Activated T-helper 1 cell treated with anti-CD3 and anti-CD28 coated beads, Interleukin-2, amount 50 U/mL, for 16 hours (primary cell): ENCODE measurements at places on chromosomes 12 and 14.
A peak's percentile ranks its signal among the peaks of the same experiment; 100 is the strongest.

DNA sequence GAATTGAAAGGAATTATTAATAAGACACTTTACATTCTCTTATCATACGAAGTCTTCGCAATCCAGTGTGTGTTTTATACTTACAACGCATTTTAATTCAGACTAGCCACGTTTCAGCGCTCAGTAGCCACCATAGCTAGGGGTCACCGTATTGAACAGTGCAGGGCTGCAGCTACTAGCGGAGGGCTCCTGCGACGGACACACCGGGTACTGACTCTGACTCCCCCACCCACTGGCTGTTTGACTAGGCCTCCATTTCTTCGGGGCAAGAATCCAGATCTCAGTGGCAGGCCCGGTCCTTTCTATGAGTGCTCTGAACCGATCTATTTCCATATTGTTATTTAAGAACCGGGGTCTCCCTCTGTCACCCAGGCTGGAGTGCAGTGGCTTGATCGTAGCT is 1.5 kb upstream of the CDK2AP1 start:
- no peak for DNase-seq

GRCh38 chr14:64095620-64096019 is 198.6 kb downstream of the ESR2 start:
- DNase-seq: no peak

- no peak for DNase-seq
These were observed 193.7 kb upstream of the RTL1 start for GRCh38 chr14:101097109-101097793.

DNA sequence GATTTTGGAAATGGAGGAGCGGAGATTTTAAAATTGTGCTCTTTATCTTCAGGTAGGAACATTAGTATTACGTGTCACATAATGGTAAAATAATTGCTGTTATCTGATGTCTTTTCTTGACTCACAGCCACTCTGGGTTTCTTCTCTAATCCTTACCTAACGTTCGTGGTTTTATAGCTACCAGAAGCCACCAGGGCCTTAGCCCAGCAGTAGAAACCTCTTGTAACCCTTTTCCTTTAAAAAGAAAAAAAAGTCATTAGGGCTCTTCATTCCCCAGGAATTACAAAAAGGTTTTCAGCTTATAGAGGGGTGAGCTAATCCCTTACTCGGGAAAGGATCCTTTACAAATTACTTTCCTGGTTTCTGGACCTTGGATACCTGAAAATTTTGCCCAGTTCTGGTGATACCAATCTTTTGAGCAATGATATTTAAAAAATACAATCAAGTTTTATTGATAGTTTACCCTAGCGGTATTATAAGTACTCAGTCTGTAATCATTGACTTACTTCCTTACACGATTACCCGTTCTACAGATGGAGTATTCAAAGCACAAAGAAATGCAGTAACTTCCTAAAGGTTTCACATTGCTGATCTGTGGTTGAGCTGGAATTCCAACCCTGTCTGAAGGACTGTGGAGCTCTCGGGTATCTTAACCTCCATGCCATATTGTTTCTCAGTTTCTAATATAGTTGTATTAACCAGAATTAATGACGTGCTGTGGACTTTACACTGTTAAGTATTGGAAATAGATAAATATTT is 1.6 kb downstream of the GABARAPL1 start:
- DNase-seq: no peak

- DNase-seq: no peak
These were observed 219.7 kb upstream of the TMPO start for GRCh38 chr12:98295681-98296080.

DNA sequence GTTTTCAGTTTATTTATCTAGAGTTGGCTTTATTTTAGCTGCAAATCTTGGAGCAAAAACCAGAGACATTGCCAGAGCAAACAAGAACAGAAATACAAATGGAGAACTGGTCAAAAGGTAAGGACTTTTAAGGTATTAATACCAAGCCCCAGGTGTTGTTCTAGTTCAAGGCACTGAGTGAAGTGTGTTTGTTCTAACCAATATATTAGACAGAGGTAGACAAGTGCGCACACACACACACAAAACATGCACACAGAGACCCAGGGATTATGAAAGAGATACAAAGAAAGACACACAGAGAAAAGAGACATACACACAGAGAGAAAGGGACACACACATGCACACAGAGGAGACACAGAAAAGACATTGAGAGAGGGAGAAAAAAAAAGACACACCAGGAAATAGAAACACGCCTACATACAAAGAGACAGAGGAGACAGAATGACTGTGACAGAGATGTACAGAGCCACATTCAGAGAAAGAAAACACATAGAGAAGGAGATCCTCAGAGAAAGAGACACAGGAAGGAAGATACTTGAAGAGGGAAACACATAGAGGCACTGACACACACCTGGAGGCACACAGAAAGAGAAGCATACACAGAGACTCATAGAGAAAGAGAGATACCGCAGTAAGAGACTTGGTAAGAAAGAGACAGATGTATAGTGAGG is 50.2 kb downstream of the MIPOL1 start:
- DNase-seq: no peak

DNA sequence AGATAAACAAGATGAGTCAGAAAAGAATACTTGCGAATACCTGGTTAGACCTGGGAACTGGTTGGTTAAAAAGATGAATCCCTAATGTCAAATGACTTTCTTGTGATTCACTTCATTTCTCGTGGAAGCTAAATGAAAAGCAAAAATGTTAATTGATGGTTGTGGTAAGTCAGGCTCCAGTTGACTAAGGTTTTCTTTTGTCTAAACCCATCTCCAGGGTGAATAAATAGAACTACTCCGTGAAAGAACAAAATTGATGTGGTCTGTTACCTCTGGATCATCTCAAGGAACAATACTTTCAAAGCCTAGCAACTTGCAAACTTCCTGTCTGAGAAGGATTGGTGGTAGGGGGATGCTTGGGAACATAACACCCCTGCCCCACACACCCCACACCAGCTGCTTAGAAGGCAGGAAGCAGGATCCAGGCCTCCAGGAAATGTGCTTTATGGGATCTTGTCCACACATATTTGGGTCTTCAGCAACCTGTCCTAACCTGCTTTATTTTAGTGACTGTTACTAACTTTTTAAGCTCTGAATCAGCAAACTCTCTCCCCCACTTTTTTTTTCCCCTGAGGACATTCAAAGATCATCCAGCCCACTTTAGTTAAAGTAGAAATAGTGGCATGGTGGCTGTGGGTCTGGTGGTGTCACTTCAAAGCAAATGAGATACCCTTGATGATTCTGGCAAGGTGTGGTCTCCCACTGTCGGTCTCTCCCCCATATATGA is 60.4 kb upstream of the PTHLH start:
- no peak for DNase-seq

DNA sequence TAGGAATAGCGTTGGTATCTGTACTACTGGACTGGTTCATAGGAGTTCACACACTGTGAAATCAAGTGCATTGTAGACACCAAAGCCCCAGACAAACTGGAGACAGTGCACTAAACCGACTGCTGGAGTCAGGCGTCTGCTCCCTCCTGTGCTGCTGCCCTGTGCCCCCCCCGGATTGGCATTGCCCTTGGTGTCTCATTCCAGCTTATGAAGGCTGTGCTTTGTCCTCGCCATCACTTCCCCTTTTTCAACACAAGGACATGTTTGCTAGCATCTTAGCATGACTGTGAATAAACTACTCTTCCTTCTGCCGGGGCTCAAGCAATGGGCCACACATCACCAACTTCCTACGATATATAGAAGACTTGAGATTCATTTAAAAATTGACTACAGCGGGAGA is 84.0 kb downstream of the TMCC3 start:
- no peak for DNase-seq

DNA sequence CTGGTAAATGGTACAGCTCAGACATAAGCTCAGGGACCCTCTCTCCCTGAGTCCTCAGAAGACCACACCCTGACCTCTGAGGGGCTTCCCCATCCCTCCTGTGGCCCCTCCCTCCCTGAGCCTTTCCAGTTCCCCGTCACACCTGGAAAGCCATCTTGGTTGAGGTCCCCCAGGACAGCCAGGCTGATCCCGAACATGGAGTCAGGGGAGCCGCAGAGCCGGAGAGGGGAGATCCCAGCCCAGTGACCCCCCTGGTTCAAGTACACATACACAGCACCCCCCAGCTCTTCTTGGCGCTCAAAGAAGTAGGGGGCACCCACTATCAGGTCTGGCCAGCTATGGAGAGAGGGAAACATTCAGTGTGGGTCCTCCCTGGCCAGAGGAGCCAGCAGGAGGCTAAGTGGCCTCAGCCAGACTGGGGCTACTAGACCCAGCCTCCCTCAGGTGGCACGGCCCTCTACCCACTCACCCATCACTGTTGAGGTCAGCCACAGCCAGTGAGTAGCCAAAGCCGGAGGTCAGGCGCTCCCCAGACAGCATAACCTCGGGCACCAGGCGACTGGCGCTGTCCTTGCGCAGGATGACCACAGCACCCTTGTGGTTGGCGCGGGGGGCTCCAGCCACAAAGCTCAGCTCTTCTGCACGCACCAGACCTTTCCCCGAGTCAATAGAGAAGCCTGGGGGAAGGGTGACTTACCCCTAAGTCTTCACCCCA is 9.3 kb downstream of the ITGA7 start:
- DNase-seq: no peak

GRCh38 chr12:47741340-47741703 is 16.0 kb upstream of the ENDOU start:
- peak; percentile 65 for DNase-seq

- DNase-seq: no peak
These were observed 24.0 kb downstream of the SERPINA11 start for GRCh38 chr14:94428610-94429009.

GRCh38 chr12:125166041-125166440 is 100.8 kb downstream of the AACS start:
- DNase-seq: no peak

DNA sequence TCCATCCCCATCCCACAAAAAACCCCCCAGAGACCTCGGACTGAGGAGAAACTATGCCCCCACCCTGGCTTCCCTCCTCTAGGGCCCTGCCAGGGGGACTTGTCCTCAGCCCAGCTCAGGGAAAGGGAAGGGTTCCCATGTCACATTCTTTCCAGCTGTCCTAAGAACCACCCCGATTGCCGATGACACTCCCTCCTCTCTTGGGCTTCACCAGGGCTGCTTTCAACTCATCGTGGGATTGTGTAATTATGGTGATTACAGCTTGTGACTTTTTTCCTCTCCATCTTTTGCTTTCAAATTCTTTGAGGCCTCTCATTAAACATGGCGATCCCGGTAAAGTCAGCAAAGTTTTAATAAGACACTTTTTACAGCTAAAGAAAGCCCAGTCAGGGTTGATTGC is 344.0 kb downstream of the DPF3 start:
- DNase-seq: no peak

DNA sequence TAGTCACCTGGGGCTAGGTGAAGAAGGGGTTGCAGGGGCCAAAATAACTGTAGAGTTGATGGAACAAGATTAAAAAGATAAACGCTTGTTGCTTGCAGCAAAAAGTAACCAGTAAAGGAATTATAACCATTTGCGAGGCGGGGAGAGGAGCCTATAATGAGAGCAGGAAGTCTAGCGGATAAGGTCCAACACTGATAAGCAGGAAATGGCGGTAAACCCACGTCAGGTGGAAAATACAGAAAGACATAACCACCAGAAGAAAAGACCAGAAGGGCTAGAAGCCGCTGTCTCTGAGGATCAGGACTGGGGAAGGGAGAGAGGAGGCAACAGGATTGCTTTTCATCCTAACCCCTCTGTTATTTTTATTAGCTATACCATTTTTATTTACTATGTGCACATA is 303.3 kb downstream of the DPF3 start:
- no peak for DNase-seq

DNA sequence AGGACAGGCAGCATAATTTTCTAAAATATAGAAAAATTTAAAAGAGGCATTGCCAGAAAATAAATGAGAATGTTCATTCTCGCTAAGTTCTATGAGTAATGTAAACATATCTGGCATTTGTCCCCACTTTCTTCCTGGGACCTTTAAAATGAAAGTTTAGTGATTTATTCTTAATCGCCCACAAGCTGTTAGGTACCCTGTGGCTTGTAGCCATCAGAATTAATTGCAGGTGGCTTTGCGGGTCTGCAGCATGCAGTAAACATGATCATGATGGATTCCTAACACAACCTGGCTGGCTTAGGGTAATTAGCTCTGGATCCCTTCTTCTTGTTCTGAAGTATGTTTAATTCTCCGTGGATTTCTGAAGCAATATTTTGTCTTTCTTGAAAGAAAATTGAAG is 103.5 kb upstream of the FRMD6 start:
- no peak for DNase-seq

- DNase-seq: no peak
These were observed 5.0 kb downstream of the MGST1 start for GRCh38 chr12:16352481-16352880.

DNA sequence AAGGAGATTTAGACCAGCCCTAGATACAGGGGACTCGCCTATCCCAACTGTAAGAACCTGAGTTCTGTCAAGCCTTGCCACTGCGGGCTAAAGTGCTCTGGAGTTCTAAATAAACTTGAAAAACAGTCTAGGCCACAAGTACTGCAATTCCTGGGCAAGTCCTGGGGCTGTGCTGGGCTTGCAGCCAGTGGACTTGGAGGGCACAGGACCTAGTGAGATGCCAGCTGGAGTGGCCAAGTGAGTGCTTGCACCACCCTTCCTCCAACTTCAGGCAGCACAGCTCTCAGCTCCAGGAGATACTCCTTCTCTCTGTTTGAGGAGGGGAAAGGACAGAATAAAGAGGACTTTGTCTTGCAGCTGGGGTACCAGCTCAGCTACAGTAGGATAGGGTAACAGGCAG is 307.6 kb upstream of the FBXO33 start:
- no peak for DNase-seq

DNA sequence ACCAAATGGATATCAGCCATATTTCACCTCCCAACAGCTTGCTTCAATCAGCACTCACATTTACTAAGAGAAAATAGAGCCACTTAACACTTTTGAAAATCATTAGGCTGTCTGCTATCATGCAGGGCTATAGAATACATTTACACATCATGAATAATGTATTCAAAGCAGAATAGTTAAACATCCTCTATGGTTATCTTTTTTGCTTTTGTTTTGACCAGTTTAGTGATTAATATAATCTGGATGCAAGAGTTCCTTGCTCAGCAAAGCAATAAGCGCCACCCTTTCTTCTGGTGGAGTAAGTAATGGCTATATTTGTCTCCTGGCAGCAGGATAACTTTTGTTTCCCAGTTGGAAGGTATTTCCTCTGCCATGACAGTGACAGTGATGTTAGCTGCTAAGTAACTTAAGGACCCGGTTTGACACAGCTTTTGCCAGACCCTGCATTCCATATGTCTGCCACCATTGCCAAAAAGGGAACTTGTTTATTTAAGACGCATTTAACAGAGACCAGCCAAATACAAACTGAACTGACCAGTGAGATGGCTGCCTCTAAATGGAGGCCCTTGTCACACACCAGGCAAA is 70.3 kb upstream of the NR2C1 start:
- DNase-seq: no peak

DNA sequence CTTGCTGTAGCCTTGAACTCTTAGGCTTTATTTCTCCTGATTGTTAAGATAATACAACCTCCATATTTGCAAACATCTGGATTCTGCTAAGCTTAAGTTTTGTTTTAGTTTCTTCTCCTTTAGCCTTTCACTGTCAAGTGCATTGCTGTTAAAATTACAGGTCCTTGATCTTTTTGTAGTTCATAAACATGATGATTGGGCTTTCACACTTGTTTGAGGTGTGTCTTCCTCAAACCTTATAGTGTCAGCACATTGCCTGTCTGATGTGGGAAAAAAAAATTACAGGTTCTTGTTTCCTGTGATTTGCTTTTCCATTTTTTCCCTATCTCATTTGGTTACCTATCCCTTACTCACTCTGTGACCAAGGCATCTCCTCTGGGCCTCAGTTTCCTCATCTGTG is 59.2 kb downstream of the BICDL1 start:
- no peak for DNase-seq

- no peak for DNase-seq
These were observed 121.0 kb downstream of the SCARB1 start for GRCh38 chr12:124742678-124743077.

- no peak for DNase-seq
These were observed 17.3 kb upstream of the CCDC196 start for GRCh38 chr14:66468778-66469367.
